Kidney epithelial cell (primary cell): ENCODE measurements at places on chromosomes 3 and 15. TPM values are rescaled to one million over a fixed set of nuclear protein-coding genes. Genes with fewer than 3 reads are reported as not detected.

Gene EXD1
- 0.17 TPM in 1 of 2 replicates, not detected in the other for total RNA-seq

Gene TEX55
- not detected in 2 replicates for total RNA-seq

- no peak for DNase-seq
These were observed 113.5 kb downstream of the TNIK start for GRCh38 chr3:171346582-171347300.

DNA sequence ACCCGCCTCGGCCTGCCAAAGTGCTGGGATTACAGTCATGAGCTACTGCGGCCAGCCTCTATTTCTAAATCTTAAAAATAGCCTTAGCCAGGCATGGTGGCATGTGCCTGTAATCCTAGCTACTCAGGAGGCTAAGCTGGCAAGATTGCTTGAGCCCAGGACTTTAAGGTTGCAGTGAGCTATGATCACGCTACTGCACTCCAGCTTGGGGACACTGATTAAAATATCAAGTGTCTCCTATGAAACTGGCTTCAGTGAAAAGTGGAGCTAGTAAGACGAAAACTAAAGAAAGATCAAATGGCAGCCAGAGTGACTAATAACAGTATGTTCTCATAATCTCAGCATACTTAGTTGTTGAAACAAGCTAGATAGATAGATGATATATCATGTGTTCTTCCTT, 112.5 kb downstream of the STT3B start:
- DNase-seq = no peak

DNA sequence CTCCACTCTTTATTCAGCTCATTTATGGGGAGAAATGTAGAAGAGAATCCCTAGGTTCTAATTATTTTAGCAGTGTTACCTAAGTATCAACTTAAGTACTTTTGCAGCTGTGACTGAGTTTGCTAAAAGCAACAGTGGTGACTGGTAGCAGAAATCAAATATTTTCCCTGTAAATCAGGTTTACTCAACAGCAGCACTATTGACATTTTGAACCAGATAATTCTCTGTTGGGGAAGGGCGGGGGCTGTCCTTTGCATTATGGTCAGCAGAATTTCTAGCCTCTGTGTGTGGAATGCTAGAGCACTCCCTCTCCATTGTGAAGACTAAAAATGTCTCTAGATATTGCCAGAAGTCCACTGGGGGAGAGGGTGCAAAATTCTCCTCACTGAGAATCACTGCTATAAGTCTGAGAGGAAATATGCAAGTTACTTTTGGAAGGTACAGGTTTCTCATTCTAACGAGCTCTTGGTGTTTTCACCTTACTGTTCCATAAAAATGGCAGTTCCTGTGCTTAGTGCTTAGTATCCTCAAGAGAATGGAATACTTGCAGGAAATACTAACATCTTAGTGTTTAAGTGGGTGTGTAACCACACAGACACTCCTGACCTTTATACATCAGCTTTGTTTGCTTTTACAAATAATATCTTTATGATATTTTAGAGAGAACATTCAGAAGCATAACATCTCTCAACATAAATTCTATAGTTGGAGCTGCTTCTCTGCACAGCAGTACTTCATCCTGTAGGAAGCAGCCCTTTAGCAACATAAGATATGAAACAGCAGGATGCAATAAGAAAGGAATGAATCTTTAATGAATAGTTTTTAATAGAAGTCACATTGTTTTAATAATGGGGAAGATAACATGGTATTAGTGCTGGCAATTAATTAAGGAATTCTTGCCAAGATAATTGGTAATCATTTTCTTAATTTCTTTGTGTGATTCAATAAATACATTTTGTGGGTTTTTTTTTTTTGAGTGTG, 246.5 kb upstream of the GOLIM4 start:
- DNase-seq = no peak

GRCh38 chr15:39230908-39231285, 350.0 kb upstream of the THBS1 start:
- DNase-seq = no peak

DNA sequence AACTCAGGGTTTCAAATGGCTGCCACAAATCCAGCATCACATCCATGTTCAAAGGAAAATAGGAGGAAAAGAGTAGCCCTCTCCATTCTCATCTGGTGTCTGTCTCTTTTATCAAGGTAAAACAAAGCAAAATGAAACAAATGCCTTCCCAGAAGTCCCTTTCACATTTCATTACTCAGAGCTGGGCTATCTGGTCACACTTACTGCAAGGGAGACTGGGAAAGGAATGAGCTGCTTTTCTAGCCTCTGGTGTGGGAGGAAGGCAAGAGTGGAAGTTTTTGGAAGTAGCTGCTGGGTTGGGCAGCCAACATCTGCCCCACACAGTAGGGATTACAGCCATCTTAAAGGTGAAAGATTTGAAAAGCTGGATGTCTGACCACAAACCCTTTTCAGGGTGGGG, 51.8 kb downstream of the KLF15 start:
- no peak for DNase-seq

DNA sequence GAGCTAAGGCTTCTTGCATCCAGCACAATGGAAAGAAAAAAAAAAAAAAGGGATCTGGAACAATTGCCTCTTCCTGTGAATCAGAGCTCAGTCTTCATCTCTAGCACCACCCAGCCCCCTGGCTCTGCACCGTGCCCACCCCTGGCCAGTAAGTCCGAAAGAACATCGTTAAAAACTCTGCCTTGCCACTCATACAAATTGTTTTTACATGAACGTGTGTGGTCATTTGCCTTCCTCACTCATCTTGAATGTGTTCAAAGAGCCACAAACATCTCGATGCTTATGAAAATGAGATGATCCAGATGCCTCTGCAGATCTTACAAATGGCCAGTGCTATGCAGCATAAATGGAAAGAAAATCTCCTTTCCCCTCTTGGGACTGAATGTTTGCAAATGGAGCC, 400.0 kb upstream of the PPP2R3A start:
- DNase-seq = no peak

GRCh38 chr3:64686446-64686908, 1.3 kb downstream of the ADAMTS9 start:
- no peak for DNase-seq
